Esophagus muscularis mucosa (tissue), 4 donors: ENCODE measurements at places on chromosomes 1 and 21. TPM values are rescaled to one million over a fixed set of nuclear protein-coding genes. Genes with fewer than 3 reads are reported as not detected.

GRCh38 chr1:20126041-20126805 is 6.9 kb upstream of the PLA2G2D start:
- no peak for DNase-seq
- peaks cover 6% of the 10 kb centered on the region for H3K4me1 ChIP-seq
- no peaks in the 10 kb centered on the region for H3K36me3 ChIP-seq
- no peaks in the 10 kb centered on the region for H3K27me3 ChIP-seq
- H3K4me3 ChIP-seq, result no peak overlapping the region

GRCh38 chr1:86085741-86086409 is 70.7 kb downstream of the COL24A1 start:
- H3K4me3 ChIP-seq, result no peak overlapping the region
- H3K27me3 ChIP-seq, result no peaks in the 10 kb centered on the region
- no peaks in the 10 kb centered on the region for H3K36me3 ChIP-seq
- H3K4me1 ChIP-seq, result peaks cover 8% of the 10 kb centered on the region

GRCh38 chr1:28480308-28480707 is 25.5 kb upstream of the RCC1 start:
- H3K27ac ChIP-seq, result no peak overlapping the region
- no peak for DNase-seq
- H3K36me3 ChIP-seq, result peaks cover 98% of the 10 kb centered on the region
- H3K4me3 ChIP-seq, result no peak overlapping the region

DNA sequence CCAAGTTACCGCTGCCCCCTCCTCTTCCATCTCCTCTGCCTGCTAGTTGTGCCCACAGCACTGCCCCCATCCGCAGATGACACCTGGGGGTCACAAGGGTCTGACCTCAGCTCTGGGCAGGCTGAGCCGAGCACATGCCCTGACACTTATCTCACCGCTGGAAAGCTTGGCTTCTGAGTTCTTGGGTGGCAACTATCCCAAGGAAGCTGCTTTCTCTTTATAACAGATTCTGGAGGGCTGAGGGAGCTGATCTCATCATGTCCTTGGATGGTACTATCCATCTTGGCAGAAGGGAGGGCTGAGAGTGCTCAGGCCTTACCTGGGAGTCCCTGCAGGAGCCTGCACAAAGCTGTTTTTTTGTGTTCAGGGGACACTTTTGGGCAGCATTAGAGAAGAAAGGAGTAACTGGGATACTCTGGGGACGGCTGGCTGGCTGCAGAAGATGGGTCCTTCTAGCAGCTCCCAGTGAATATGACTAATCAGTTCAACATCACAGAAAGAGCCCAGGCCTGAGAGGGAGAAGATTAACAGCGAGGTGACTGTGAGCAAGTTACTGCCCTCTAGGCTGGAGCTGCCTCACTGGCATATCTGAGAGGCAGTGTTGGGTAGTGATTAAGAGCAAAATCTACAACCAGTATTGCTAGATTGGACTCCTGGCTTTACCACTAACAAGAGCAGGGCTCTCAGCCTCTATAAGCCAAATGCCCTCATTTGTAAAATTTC is 71.6 kb downstream of the PLXNA2 start:
- no peak overlapping the region for H3K4me3 ChIP-seq
- no peak for DNase-seq
- H3K27ac ChIP-seq, result peak overlapping the region; percentile 67
- H3K27me3 ChIP-seq, result no peaks in the 10 kb centered on the region

- no peaks in the 10 kb centered on the region for H3K36me3 ChIP-seq
- no peaks in the 10 kb centered on the region for H3K27me3 ChIP-seq
- H3K4me1 ChIP-seq, result peaks cover 26% of the 10 kb centered on the region
- H3K4me3 ChIP-seq, result no peak overlapping the region
Measured at GRCh38 chr1:63904826-63905225, 131.0 kb downstream of the ROR1 start.

GRCh38 chr1:214739621-214740238 is 136.7 kb downstream of the CENPF start:
- no peaks in the 10 kb centered on the region for H3K4me1 ChIP-seq
- no peak overlapping the region for H3K27ac ChIP-seq

- H3K4me3 ChIP-seq, result no peak overlapping the region
- DNase-seq, result no peak
- H3K36me3 ChIP-seq, result no peaks in the 10 kb centered on the region
- no peaks in the 10 kb centered on the region for H3K27me3 ChIP-seq
Measured at GRCh38 chr21:38987633-38988508, 182.1 kb downstream of the ETS2 start.

DNA sequence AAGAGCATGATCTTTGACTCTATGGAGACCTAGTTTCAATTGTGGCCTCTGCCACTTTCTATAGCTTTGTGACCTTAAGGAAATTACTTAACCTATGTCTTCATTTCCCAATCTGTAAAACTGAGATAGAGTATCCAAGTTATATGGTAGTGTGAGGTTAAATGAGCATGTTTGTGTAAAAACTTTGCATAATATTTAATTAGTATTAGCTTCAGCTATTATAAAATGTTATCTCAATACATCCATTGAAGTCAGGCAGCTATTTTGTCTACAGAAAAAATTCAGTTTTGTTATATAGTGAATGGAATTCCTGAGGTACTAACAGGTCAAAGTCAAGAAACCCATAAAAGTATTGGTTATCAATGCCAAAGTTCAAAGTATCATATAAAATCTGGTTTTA is 53.6 kb downstream of the GPATCH2 start:
- no peaks in the 10 kb centered on the region for H3K27me3 ChIP-seq
- DNase-seq, result no peak
- no peaks in the 10 kb centered on the region for H3K36me3 ChIP-seq
- no peak overlapping the region for H3K27ac ChIP-seq

DNA sequence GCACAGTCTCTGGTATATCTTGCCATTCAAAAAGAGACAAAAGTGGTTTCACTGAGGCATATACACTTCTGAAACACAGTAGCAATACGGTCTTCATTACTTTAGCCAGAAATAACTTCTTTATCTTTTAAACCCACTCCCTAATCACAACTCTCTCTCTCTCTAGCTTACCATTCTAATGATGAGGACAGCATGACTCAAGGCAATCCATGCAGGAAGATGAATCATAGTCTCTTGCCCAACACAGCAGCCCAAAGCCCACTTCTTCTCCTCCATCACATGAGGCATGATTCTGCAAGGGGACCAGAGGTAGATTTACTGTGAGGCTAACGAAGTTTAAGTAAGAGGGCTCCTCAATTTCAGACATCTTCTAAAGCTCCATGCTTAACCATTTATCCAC is 285.0 kb upstream of the NR5A2 start:
- peaks cover 1% of the 10 kb centered on the region for H3K27me3 ChIP-seq
- H3K27ac ChIP-seq, result no peak overlapping the region
- DNase-seq, result no peak
- no peaks in the 10 kb centered on the region for H3K4me1 ChIP-seq
- H3K36me3 ChIP-seq, result no peaks in the 10 kb centered on the region
- H3K4me3 ChIP-seq, result no peak overlapping the region

GRCh38 chr1:184649451-184649888 is 105.2 kb downstream of the EDEM3 start:
- H3K4me1 ChIP-seq, result peaks cover 14% of the 10 kb centered on the region
- H3K27me3 ChIP-seq, result no peaks in the 10 kb centered on the region
- peak overlapping the region; percentile 37 for H3K27ac ChIP-seq

DNA sequence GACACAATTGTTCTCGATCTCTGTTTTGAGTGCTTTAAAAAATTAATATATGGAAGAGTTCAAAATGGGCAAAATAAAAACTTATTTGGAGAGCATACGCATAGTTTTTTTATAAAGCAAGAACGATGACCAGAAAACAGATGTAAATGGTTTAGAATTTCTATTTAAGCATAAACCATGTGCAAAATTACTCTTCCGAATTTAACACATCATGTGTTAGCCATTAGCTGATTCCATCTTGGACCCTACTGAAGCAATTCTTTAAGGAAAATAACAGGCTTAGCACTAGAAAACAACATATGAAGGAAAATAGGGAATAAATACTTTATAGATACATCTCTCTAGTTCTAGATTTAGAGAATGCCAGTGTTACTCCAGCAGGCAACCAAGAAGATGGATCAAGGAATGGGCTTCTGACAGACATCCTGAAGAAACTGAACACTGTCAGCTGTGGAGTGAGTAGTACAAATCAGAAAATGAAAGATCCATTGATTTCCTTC is 26.7 kb downstream of the CDC7 start:
- no peaks in the 10 kb centered on the region for H3K36me3 ChIP-seq
- no peak for DNase-seq
- no peaks in the 10 kb centered on the region for H3K4me1 ChIP-seq
- peak overlapping the region; percentile 24 for H3K27ac ChIP-seq
- no peaks in the 10 kb centered on the region for H3K27me3 ChIP-seq
- no peak overlapping the region for H3K4me3 ChIP-seq

DNA sequence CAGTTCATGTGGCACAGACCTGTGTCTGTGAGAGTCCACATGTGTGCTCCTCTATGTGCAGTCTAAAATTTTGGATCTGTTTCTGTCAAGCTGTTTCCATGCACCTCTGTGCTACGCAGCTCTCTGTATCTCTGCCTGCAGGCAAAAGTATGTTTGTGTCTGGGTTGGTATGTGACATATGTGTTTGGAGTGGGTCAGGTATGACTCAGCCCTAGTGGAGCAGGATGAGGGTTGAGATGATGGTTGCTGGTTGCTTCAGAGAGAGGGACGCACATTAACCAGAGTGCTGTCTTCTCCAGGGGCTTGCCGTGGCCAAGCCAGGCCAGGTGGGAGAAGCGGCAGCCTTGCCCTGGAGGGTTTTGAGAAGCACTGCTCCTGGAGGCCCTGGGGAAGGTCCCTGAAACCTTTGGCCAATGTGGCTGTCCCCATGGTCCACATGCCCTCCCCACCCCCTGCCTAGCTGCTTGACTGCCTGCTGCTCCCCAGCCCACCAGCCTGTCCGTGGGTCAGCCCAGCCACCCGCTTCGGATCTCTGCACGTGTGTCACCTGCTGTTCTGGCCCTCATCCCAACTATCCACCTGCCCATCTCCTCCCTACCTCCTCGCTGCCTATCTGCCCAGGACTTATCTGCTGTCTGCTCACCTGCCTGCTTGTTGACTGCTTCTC is 4.1 kb upstream of the EVA1B start:
- H3K4me1 ChIP-seq, result peaks cover 37% of the 10 kb centered on the region
- H3K4me3 ChIP-seq, result no peak overlapping the region
- DNase-seq, result no peak
- no peaks in the 10 kb centered on the region for H3K27me3 ChIP-seq
- no peak overlapping the region for H3K27ac ChIP-seq

DNA sequence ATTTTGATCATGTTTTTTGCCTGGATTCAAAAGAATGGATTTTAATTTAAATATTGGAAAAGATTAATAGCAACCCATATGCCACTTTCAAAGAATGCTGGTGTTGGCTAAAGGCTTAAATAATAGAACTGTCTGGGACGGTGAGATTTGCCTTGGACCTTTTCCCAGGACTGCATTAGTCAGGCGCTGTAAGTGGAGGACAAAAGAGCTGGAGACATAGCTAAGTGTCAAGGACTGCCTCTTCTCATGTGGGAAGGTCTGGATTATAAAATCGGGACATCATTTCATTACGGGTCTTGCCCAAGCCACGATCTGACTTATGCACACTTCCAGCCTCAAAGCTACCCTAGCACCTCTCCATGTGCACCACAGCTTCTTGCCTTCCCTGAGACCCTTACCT is 458.5 kb upstream of the DEPDC1 start:
- no peak overlapping the region for H3K4me3 ChIP-seq
- no peak overlapping the region for H3K27ac ChIP-seq
- H3K36me3 ChIP-seq, result no peaks in the 10 kb centered on the region
- no peak for DNase-seq
- H3K4me1 ChIP-seq, result no peaks in the 10 kb centered on the region
- no peaks in the 10 kb centered on the region for H3K27me3 ChIP-seq

- H3K36me3 ChIP-seq, result no peaks in the 10 kb centered on the region
- H3K4me1 ChIP-seq, result no peaks in the 10 kb centered on the region
- no peak overlapping the region for H3K4me3 ChIP-seq
Measured at GRCh38 chr1:160781914-160782689, 13.9 kb upstream of the LY9 start.

DNA sequence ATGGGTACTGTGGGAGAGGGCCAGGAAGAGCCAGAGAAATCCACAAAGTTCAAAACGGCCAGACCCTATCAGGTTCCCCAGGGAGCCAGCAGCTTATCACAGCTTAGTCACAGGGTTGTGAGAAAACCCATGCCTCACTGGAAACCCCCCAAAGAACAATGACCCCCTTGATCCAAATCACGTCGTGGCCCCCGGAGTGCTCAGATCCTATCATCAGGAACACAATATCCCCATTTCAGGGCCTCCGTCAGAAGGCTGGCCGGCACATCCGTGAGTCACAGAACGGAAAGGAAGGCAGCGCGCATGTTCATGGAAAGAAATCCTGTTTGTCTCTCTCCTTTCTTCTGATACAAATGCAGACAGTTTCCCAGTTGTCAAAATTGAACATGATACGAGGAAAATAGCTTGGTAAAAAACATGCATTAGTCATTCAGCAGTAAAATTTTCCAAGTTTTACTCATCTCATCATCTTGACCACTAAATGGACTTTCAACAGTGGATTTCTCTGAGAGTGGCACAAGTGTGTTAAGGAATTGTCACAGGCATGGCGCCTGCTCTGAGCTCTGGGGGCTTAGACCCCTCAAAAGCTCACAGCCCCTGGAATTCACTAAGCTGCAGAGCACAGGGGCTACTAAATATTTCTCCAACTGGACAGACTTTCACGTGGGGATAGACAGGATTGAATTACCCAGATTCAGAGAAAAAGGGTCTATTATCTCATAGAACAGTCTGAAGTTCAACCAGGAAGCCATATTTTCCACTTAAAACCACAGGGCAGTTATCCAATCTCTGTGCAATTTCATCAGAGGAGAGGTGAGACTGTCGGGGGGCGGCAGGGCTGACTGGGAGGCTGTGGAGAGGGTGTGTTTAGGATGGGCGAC is 124.8 kb downstream of the RIPK4 start:
- H3K27ac ChIP-seq, result peak overlapping the region; percentile 55
- no peak for DNase-seq
- no peaks in the 10 kb centered on the region for H3K36me3 ChIP-seq
- H3K4me3 ChIP-seq, result no peak overlapping the region

GRCh38 chr1:236514703-236515442 is 8.9 kb upstream of the LGALS8 start:
- H3K4me3 ChIP-seq, result no peak overlapping the region
- H3K27me3 ChIP-seq, result no peaks in the 10 kb centered on the region

DNA sequence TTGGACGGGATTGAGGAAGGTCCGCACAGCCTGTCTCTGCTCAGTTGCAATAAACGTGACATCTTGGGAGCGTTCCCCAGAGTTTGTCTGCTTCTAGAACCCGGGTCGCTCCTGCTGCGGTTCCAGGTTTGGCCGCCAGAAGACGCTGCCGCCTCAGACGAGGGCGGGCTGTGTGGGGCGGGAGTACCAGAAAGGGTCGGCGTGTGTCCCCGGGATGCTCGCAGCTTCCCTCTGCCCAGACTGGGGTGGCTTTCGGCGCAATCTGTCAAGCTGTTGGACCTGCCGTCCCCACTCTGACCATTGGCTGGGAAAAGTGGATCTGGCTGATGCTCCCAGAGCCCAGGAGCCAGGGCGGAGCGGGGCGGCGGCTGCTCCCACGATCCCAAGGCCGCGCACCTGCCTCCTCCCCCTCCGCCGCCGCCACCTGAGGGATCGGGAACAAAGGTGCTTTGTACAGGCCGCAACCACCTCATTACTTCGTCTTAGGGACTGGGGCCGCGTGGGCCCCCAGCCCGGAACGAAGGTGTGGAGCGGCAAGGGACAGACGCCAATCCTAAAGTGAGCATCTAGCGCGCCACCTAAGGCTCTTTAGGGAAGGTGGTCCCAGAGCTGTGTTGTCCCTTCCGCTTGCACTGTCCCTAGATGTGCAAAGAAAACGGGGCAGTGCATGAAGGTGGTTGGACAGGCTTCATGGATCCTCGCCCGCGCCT is 683 bp upstream of the EFNA4 start:
- peak overlapping the region; percentile 77 for H3K27ac ChIP-seq
- no peaks in the 10 kb centered on the region for H3K27me3 ChIP-seq
- H3K4me1 ChIP-seq, result peaks cover 46% of the 10 kb centered on the region
- peaks cover 45% of the 10 kb centered on the region for H3K36me3 ChIP-seq
- no peak for DNase-seq

EYA3 gene
- total RNA-seq, result 8.2 TPM

EFNA3 gene
- total RNA-seq, result not detected

ADCY10 gene
- total RNA-seq, result 0.26 TPM

MTMR11 gene
- 11.1 TPM for total RNA-seq

S100A10 gene
- total RNA-seq, result 112 TPM

TFAP2E gene
- total RNA-seq, result 0.71 TPM
